ENCODE measurements at places on chromosomes 3 and 15.

DNA sequence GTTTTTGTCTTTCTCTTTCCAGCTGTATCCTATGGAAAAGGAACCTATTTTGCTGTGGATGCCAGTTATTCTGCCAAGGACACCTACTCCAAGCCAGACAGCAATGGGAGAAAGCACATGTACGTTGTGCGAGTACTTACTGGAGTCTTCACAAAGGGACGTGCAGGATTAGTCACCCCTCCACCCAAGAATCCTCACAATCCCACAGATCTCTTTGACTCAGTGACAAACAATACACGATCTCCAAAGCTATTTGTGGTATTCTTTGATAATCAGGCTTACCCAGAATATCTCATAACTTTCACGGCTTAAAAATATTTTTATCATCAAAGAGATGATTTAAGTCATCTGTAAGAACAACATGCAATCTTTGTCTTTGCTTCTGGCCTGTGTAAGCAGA, 44.9 kb upstream of the PARP14 start:
- DNase-seq = no peak

DNA sequence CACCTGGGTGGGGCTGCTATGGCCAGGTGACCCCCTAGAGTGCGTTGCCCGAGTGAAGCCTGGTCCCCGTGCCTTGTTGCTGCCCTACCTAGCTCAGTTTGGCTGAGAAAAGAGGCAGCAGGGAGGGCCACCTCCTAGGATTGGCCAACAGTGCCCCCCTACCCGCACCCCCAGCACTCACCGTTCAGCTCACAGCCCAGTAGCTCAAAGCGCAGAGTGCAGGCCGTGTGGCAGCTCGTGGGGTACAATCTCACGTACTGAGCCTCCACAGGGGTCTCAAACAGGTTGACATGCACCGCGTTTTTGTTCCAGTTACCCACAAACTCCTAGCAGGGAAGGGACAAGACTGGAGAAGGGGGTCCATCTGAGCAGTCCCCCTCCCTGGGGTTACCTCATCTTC, 7.6 kb downstream of the MFGE8 start:
- no peak for DNase-seq

GRCh38 chr3:51777985-51778384, 1.1 kb downstream of the IQCF6 start:
- no peak for DNase-seq

DNA sequence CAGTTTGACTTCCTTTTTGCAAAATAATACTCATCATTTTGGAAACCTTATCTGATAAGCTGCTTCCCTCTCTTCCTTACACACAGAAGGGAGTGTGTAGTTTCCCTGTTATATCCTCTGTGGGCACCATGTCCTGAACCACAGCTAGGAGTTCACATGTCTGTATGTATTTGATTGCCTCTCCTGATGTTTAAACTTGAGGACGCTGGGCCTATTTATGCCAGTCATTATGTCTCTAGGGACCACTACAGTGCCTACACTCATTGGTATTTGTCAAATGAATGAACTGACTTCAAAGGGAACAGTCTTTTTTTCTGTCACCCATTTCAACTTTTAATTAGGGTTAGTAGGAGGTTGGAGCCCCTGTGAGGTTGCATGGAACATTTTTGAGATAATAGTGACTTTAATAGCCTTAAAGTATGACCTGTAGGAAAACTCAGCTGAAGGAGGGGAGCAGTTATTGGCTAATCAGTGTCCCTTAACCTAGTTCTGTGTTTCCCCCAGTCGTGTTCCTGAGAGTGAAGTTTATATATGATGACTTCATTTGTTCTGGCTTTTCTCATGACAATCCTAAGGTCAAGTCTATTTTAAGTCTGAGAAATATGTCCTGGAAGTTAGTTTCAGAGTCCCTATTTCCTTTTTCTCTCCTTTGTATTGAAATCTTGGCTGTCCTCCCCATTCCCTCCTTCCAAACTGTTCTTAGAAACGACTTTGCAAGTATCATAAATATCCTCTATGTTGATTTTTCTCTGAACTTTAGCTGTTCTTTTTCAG, 28.9 kb downstream of the PDE8A start:
- no peak for DNase-seq

DNA sequence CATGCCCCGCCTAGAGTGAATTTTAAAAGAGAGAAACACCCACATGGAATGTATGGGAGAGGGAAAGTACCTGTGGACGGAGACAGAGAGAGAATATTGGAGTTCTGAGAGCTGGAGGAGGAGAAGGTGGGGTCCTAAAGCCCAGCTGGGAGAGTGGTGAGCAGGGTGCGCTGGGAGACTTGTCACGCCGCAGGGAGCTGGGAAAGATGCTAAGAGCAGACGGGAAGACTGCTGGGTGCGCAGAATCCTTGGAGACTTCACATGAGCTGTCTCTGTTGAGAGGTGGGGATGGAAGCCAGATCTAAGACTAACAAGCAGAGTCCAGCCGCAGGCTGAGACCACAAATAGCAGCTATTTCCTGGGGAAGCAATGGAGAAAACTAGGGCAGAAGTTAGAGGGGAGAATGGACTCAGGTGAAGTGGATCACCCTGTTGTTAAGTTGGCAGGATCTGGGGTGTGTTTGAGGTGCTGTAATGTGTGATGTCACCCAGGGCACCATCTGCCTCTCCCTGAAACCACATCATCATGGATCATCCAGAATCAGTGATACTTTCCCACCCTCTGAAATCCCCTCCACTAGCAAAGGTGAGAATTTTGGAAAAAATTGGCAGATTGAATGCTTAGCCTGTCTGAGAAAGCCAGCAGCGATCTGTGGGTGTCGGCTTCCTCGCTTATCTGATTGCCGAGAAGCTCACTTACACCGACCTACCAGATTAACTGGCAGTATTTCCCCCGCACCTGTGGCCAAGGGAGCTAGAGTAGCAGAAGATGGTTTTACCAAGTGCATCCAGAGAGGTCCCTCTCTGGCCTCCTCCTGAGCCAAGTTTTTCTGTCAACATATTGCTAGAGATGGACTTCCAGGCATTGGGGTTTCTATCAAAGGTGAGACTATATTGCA, 174.8 kb upstream of the BHLHE40 start:
- no peak for DNase-seq

GRCh38 chr3:189171707-189172106, at the start of gene TPRG1:
TPRG1 (plus strand) TSS chr3:189171971; CDS start chr3:189207385, 35,414 bp downstream.
- no peak for DNase-seq

GRCh38 chr15:89352476-89352875, 17.9 kb upstream of the POLG start:
- DNase-seq = no peak

- no peak for DNase-seq
These were observed 109.6 kb downstream of the OXSM start for GRCh38 chr3:25899352-25900101.

GRCh38 chr3:65560133-65560532, 478.6 kb downstream of the MAGI1 start:
- DNase-seq = no peak

- DNase-seq = no peak
These were observed 200.5 kb downstream of the KLF13 start for GRCh38 chr15:31526916-31527690.

DNA sequence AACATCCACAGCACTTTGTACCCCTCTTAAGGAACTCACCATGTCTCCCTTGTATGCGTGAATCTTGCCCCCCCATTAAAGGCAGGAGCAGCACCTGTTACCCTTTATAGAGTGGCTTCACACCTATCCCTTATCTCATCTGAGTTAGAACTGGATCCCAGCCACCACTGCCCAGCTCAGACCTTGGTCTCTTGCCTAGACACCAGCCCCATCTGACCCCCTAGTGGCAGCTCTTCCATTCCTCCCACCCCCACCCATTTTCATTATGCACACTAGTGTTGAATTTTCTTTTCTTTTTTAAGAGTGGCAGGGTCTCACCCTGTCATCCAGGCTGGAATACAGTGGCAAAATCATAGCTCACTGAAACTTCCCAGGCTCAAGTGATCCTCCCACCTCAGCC, 3.2 kb upstream of the ZFYVE19 start:
- DNase-seq = no peak

DNA sequence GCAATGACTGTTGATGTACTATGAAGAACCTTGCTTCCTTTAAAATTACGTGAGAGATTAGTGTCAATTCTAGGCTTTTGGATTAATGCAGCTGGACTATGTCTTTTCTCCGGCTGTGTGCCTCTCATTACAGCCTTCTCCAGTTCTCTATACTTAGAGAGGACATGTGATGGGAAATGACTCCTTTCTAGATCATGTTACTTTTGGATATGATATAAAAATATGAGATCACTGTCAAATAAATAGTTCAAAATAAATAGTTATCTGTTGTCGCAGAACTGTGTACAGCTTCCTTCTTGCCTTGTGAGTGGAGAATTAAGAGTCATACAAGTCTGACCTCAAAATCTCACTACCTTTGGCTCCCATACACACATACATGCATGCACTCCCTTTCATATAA, 592.4 kb downstream of the DIPK2A start:
- no peak for DNase-seq

- no peak for DNase-seq
These were observed 115.7 kb upstream of the BFSP2 start for GRCh38 chr3:133283958-133284807.

GRCh38 chr3:104831071-104831470, 535.6 kb upstream of the ALCAM start:
- DNase-seq = no peak

- no peak for DNase-seq
These were observed 58.9 kb upstream of the DAZL start for GRCh38 chr3:16663854-16664712.

- no peak for DNase-seq
These were observed 27.2 kb downstream of the EXD1 start for GRCh38 chr15:41203395-41203794.

DNA sequence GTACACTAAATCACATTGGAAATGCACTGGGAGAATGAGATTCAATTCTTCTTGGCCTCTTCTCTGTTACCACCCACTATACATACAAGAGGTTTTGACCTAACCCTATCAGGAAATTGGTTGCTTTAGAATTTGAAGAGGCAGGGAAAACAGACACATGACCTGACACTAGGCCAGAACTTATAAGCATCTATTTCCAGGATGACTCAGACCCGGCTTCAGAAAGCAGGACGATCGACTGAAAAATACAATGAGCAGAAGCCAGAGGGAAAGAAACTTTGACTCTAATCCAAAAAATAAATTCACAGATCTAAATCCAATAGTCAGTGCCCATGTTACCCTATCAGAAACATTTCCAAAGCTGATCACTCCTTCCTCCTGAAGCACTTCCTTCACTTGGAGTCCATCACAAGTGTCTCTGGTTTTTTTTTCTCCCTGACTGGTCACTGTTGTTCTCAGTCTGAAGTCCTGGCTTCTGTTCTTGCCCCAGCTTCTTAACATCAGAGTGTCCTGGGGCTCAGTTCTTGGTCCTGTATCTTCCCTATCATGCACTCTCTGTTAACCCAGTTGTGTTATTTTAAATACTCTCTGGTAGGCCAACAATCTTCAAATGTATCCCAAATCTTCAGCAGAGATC, 133.6 kb downstream of the P2RY1 start:
- DNase-seq = no peak

DNA sequence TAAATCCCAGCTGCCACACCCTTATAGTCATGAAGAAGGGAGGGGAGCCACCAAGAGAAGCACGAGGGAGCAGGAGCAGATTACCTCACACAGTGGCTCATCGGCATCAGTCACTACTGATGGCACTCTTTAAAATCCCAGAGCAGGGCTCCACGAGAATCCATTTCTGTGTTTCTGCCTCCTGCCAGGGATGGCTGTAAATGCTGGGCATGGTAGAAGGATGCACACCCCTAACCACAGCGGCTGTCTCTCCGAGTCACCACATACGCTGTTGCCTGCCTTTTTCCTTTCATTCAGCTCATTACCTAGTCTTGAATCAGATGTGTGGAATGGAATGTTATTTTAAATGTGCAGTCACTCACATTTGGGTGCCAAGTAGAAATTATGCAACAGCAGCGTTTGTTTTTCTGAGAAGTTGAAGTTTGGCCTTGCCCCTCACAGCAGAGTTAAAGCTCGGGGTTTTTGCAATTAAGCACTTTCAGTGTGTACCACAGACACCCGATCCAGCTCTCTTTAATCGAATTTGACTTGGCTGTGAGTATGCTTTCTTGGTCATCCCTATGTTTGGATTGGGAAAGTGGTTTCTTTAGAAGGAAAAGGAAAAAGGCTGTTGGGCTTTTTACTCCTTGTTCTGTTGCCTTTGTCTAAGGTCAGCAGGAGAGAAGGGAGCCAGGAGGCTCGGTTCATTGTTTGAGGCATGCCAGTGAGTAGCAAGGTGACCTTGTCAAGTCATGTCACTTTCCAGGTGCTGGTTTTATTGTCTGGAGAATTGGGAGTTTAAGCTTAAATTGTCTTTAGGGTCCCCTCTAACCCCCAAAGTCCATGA, 284.2 kb upstream of the TPM1 start:
- DNase-seq = no peak

DNA sequence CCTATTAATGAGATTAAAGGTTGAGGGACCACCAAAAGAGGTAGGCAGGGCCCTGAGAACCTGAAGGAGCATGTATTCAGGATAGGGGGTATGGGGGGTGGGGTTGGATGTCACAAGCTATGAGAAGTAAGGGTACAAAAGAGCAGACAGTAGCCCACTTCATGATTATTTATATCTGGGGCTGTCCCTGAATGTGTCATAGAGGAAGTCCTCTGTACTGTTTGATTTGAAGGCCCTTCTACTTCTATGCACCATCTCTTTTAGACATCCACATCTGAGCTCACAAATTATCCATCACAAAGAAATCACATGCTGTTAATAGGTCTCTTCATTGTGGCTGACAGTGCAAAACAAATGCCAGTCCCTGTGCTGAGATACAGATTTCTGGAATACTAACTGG, 68.6 kb downstream of the FHIT start:
- DNase-seq = no peak

DNA sequence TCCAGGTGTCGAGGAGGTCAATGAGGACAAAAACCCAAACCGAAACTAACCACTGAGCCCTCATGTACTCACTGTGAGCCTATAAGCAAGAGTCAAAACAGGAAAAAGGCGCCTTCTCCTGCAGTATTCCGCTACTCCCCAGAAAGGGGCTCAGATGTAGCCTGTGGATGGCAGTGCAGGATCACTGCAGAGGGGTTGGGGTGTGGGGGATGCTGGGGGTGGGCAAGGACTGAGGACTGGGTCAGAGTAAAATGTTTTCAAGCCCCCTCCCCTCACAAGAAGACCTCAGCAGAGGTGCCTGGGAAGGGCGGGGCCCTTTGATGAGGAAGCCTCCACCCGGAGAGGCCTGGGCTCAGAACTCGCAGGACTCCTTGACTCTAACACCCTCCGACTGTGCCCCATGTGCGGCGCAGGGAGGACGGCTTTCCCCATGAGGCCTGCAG, 170.1 kb downstream of the OSBPL10 start:
- no peak for DNase-seq

DNA sequence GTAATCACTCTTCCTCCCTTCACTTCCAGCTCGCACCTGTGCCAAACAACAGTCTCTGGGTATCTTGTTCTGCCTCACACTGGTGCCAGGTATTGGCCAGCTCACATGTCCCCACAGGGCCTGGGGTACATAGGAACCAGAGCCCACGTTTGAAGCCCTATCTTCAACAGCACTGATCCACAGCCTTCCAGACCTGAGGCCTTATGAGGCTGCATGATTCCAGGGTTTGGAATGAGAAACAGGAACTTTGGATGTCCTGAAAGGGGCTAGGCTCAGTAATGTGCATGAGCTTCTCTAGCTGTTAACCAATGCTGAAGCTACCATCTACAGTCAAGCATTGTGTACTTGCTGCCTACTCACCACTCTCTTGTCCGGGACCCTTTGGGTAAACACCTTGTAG, 92.4 kb downstream of the GPR156 start:
- DNase-seq = no peak

GRCh38 chr3:149266736-149267135, 45.1 kb upstream of the CP start:
- DNase-seq = no peak

Measured in stimulated activated CD4-positive, alpha-beta T cell treated with anti-CD3 and anti-CD28 coated beads, TNF-alpha, amount 100 ng/mL, for 4 hours (primary cell).